Left lung (tissue), 14 donors: ENCODE measurements at places on chromosomes 16 and 17. TPM values are rescaled to one million over a fixed set of nuclear protein-coding genes. Genes with fewer than 3 reads are reported as not detected.

GRCh38 chr17:81040791-81041337 lies 5.9 kb downstream of the BAIAP2 start:
- no peak for DNase-seq

DNA sequence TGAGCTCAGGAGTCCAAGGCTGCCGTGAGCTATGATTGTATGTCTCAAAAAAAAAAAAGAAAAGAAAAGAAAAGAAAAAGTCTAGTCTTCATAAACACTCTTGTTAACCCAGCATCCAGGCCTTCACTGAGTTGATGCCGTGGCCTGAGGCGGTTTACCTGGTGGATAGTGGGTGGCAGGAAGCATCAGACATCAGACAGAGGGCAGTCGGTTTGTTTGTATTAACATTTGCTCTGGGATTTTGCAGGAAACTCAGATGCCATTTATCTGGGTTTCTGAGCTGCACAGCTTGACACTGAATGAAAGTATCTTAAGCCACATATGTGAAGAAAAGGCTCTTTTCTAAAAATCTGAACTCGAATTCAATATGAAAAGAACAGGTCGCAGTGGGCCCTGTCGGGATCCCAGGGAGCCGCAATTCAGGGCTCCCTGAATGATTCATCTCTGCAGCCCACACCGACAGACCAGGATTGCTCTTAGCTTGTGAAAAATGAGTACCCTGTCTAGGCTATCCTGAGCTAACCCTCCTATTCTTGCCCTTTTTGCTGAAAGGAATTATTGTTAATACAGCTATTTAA lies 1.1 kb upstream of the DBNDD1 start:
- no peak for DNase-seq

DNA sequence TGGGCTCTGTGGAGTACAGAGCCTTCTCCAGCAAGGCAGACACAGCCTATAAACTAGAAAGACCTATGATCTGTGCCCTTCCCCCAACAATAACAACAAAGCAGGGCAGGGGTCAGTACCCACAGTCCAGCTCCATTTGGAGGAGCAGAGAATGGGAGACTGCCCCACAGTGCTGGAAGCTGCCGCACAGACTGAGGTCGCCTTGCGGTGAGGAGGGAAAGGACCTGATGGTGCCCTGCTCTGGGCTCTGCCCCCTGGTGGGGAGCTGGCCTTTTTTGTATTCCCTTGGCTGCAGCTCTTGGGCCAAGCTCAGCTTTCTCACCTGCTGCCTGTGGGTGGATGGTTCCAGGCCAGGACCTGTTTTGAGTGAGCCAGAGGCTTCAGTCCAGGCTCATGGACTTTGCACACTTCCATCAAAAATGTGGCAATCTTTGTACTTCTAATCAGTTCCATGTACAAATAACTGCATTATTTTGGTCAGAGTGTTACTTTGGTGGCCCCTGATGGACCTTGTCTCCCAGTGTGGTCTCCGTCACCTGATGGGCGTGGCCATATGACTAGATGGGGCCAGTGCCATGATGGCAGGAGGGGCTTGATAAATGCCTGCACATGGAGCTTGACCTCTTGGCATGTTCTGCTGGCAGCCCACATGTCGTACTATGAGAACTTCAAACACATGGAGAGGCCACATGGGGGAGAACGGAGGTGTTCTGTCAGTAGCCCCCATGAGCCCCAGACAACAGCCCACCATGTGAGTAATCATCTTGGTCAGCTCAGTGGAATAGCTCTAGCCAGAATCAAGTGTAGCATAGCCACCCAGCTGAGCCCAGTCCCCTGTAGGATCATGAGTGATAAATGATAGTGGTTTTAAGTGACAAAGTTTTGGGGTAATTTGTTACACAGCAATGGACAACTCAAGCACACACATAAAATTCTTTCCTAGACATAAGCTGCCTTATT lies 24.2 kb downstream of the B9D1 start:
- peak; percentile 59 for DNase-seq

The RAB37 gene
- polyA plus RNA-seq = 10.1 TPM

- DNase-seq = no peak
These were observed 49.5 kb downstream of the FOXK2 start for GRCh38 chr17:82568997-82569393.

GRCh38 chr16:29820271-29820701 lies at the start of gene MVP:
Gene MVP, plus strand, starts transcription at chr16:29820462. Its CDS starts 10,088 bp downstream, at chr16:29830550.
- peak; percentile 45 for DNase-seq
